ENCODE measurements at places on chromosomes 7 and 10.

GRCh38 chr10:82282782-82283456 is 407.9 kb downstream of the NRG3 start:
- DNase-seq = no peak

DNA sequence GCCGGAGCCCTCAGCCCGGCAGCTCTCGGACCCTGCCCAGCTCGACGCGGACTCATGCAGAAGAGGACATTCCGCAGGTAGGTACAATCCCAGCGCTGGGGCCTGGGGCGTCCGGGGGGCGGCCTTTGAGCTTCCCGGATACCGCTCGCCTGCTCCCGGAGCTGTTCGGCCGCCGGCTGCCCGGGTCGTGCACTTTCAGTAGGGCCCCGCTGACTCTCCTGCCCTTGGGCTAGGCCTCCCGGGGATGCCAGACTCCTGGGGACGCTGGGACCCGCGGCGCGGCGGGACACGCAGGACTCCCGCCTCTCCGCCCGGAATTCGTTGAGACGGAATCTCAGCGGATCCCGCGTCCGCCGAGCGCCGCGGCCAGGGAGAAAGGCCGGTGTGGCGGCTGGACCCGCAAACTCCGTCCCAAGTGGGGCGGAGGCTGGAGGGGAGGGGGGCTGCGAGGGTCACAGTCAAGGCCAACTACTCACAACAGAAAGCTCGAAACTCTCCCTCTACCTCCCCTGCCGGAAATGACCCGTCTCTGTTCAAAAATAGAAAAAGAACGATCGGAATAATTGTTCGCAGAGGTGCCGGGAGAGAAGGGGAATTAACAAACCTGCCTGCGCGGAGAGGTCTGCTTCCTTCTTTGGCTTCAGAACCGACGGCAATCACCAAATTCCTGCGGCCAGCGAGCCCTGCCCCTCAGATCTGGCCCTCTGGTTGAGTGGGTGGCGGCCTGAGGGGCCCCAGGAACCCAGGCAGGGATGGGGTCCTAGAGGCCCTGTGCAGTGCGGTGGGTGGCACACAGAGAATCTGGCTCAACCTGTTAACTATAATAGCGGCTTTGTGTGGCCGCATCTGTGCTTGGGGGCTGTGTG is 9.2 kb downstream of the TLX1 start:
- no peak for DNase-seq

DNA sequence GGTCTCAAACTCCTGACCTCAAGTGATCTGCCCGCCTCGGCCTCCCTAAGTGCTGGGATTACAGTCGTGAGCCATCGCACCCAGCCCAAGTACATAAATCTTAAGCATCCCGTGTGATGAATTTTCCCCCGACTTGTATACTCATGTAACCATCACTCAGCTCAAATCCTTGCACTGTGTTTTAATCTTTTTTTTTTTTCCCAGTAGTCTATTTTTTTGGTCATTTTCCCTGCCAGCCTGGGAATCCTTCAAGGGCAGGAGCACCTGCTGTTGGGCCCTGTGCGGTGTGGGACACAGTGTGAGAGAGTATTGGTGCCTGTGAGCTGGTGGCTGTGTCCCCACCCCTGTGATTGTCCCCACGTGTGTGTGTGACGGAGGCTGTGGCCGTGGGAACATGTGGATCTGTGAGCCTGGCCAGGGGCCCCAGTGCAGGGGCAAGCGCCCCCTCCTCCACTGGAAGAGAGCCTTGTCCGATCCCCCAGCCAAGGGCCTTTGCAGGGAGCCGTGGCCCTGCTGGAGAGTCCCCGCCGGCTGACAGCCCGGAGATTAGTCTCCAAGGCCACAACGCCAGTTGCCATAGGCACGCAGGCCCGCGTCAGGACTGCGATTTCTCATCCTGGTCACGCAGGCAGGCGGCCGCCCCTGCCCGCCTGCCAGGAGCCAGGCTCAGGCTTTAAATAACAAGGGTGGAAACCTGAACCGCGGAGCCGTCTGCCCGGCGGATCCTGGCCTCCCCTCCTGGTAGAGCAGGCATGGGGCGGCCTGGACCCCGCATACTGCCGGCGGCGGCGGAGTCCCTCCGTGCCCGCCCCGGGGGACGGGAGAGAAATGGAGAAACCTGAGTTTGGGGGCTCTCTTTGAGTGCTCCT is 26.5 kb downstream of the GTF2IRD1 start:
- peak; percentile 41 for DNase-seq

DNA sequence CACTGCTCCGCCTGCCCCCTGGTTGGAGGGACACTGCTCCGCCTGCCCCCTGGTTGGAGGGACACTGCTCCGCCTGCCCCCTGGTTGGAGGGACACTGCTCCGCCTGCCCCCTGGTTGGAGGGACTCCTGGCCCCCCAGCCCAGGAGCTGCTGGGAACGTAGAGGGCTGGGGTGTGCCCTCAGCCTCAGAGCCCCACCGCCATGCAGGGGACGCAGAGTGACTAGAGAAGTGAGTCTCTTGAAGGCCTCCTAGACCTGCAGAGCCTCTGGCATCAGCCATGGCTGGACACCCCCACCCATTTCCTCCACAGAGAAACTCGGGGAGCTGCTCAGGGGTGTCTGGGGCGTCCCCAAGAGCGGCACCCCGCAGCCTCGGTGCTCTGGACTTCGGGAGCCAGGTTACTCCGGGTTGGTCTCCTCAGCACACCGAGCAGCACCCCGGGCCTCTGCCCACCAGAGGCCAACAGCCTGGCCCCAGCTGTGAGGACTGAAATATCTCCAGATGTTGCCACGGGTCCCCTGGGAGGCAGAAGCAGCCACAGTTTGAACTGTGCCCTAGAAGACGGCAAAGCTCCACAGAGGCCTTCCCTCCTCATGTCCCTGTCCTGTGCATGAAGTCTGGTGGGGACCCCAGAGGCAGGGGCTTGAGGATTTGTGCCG is 191.9 kb downstream of the ELFN1 start:
- no peak for DNase-seq

DNA sequence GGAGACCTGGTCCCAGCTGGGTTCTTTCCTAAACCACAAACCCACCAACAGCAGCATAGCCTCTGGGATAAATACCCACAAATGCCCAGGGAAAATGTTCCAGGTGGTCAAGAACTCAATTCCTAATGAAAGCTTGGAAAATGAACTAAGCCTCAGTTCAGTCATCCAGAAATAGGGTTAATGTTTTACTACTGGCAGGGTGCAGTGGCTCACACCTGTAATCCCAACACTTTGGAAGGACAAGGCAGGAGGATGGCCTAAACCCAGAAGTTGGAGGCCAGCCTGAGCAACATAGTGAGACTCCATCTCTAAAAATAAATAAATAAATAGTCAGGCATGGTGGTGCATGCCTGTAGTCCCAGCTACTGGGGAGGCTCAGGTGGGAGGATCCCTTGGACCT is 82.2 kb downstream of the SVOPL start:
- DNase-seq = no peak

- DNase-seq = no peak
These were observed 8.9 kb upstream of the ACSL5 start for GRCh38 chr10:112365014-112365432.

DNA sequence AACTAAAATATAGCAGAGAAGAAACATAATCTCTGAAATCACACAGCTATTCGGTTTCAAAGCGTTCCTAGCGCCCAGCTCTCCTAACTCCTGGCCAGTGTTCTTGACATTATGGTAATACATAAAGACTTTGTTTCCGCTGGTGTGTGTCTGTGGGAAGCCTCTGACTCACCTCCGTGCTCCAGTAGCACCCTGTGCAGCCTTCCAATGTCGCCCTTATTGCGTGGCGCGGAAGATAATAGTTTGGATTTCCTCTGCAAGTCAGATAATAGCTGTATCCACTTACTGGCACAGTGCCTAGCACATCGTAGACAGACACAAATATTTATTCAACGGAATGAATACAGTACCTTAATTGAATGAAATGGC is 570 bp downstream of the BMS1 start:
- peak; percentile 20 for DNase-seq

DNA sequence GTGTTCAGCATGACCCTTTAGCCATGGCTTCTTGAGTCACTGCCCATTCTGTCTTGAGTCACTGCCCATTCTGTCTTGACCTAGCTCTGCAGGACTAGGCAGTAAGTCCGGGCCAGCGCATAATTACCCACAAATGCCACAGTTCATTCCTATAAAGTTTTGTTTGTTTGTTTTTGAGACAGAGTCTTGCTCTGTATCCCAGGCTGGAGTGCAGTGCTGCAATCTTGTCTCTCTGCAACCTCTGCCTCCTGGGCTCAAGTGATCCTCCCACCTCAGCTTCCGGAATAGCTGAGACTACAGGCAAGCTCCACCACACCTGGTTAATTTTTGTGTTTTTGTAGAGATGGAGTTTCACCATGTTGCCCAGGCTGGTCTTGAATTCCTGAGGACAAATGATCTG is 32.7 kb upstream of the TARP start:
- no peak for DNase-seq

- no peak for DNase-seq
These were observed 263.6 kb downstream of the PHTF2 start for GRCh38 chr7:78062214-78062613.

DNA sequence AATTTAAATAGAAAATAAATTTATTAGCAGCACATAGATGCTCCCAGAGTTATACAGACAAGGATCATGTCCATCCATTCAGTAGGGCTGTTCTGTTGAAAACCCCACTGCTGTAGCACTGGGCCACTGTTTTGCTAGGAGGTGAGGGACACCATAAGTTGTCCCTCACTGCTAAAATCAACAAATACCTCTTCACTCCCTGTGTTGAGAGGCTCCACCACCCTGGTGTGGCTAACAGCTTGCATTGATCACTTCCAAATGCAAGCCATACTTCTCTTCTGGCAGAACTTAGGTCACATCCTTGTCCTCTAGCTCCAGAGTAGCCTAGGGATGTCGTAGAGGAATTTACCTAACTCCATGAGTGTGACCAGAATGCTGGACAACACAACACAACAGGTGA is 55.4 kb downstream of the MDFIC start:
- DNase-seq = no peak

GRCh38 chr7:47647918-47648250 is 66.0 kb upstream of the TNS3 start:
- no peak for DNase-seq

- DNase-seq = no peak
These were observed 1.7 kb downstream of the PTPRN2 start for GRCh38 chr7:158585721-158586498.

DNA sequence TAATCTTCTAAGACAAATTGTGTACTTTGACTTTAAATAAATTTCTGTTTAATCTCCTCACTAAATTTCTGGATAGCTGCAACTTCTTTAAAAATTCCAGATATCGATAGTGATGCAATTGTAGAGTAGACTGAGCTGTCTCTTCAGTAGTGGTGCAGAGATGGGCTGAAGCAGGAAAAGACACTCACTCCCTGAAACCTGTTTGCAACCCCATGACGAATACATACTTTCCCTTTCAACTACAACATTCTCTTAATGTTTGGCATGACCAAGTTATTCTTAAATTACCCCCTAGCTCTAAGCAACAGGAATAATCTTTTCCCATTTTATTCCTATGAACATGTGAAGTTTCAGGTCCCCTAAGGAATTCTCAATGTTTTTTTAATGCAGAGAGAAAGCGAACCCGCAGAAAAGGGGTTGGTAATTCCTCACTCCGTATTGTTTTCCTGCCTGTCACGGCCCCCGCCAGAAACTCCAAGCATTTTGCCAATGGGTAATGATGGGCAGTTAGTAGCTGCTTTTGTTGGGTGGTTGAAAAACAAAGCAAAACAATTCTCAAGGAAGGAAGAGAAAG is 1.3 kb downstream of the THSD7A start:
- DNase-seq = no peak

DNA sequence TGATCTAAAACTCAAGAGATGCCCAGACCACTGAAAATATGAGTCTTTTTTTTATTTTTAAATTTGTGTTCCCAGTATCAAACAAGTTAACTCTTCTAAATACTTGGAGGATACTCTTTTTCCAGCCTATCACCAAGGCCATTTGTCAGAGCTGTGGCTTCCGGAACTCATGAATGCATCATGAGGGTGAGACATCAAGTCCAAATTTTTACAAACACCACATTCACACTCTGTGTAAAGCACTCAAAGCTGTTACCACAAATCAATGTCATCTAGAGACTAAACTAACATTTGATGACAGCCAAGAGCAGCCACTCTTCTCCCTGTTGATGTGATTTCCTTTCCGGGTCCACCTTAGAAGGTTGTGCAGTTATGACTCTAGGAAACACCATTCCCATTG is 43.8 kb upstream of the ARID5B start:
- no peak for DNase-seq

- DNase-seq = no peak
These were observed 56.7 kb downstream of the ZNF365 start for GRCh38 chr10:62430881-62431280.

DNA sequence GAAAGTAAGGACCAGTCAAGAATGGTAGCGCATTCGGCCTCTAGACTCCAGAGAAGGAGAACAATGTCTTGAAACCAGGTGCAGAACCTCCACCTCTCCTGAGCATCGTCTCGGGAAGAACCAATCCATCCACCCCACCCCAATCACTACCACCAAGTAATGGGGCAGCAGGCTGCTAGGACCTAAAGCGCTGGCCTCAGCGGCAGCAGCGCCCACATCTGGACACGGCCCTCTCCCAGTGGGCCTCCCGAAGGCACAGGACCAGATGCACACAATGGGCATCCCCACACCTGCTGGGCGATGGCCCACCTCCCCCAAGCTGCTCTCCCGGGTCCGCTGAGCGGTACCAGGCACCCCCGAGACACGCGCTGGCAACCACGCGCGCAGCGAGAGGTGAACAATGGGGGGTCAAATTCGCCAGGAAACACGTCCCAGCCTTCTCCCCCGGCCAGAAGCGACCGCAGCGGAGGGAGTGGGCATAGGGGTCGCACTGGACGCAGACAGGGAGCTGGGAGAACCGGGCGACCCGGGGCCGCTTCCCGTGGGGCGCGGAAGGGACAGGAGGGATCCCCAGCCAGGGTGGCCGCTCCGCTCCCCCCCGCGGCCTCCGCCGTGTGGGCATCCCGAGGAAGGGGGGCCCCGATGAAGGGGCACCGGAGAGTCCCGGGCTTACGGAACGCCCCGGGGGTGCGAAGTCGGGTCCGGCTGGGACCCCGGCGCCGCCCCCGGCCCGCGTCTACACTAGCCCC is 506 bp downstream of the CTTNBP2 start:
- no peak for DNase-seq

- DNase-seq = no peak
These were observed 3.5 kb downstream of the MSMB start for GRCh38 chr10:46042527-46042926.

All from NCI-H1417 treated with DMSO at 0.1 percent for 48 hours (cell line).